ENCODE measurements at places on chromosomes 5 and 9.

GRCh38 chr5:59620535-59621212, 272.9 kb downstream of the PDE4D start:
- no peak for DNase-seq

- no peak for DNase-seq
Measured at GRCh38 chr5:124103671-124104070, 591.7 kb downstream of the CSNK1G3 start.

- DNase-seq, result no peak
Measured at GRCh38 chr5:15695215-15695731, 195.3 kb downstream of the FBXL7 start.

GRCh38 chr9:107462691-107463090, 26.9 kb downstream of the KLF4 start:
- no peak for DNase-seq

- DNase-seq, result no peak
Measured at GRCh38 chr5:92544036-92544435, 1037.0 kb downstream of the NR2F1-AS1 start.

DNA sequence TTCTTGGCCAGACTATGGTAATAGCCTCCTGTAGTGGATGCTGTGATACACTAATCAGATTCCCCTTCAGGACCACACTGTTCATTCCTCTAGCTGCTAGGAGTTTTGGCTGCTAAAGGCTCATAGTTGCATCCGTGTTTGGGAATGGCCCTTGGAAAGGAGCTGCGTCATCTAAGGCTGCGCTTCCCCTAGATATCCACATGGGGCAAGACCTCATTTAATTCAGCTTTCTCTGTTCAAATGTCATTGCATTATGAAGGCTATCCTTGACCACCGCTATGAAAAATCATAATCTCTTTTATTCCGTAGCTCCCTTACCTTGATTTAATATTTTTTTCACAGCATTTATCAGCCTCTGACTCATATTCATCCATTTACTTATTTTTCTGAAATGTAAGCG, 258.3 kb upstream of the NR4A3 start:
- DNase-seq, result no peak

GRCh38 chr5:177131352-177132135, 2.0 kb upstream of the NSD1 start:
- peak; percentile 37 for DNase-seq

DNA sequence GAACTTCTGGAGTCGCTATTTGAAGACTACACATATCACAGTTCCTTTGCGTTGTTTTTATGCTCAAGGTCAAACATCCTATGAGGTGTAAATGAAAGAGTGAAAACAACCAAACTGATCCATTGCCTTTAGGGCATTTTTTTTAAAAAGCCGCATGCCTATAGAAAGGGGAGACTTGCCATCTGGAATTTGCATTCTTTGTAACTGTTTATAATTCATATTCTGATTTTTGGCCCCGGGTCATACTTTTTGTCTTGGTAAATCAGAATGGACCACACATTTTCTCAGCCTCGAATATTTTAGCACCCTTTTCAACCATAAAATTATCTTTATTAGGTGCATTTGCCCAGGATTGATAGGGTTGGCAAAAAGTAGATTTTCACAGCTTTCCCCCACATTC, 188.0 kb downstream of the GOLPH3 start:
- no peak for DNase-seq

DNA sequence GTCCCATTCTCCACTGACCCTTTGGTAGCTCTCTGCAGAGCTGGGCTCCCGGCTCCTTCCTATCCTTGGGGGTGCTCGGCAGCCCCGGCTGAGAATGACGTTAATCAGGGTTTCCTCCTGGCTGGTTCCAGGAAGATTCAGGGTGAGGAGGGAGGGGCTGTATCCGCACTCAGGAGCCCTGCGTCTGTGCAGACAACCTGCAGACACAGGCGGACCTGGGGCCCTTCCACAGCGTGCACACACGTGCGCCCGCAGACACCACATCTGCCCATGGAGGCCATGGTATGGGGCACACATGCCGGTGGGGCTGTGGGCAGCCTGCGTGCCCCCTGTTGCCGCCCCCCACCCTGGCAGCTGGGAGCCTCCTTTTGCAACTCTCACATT, 66.6 kb upstream of the RNU6ATAC start:
- DNase-seq, result no peak

- DNase-seq, result no peak
Measured at GRCh38 chr5:89293810-89294209, 410.8 kb upstream of the MEF2C start.

GRCh38 chr5:7412409-7412808, 16.5 kb downstream of the ADCY2 start:
- no peak for DNase-seq

GRCh38 chr9:113293285-113293878, 9.8 kb downstream of the RNF183 start:
- DNase-seq, result no peak

DNA sequence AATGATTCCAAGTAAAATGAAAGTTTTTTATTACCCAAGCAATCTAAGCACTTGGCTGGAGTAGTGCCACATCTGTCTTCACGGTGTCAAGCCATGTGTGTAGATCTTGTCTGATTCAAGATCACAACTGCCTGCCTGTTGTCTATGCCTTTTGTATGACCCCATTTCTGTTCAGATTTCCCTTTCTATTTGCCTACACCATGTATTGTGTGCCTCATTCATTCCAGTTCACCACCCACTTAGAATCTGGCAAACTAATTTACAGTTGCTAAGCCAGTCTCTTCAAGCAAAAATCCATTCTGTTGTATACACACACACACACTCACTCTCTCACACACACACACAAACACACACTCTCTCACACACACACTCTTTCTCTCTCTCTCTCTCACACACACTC, 33.7 kb downstream of the GLDC start:
- DNase-seq, result no peak

DNA sequence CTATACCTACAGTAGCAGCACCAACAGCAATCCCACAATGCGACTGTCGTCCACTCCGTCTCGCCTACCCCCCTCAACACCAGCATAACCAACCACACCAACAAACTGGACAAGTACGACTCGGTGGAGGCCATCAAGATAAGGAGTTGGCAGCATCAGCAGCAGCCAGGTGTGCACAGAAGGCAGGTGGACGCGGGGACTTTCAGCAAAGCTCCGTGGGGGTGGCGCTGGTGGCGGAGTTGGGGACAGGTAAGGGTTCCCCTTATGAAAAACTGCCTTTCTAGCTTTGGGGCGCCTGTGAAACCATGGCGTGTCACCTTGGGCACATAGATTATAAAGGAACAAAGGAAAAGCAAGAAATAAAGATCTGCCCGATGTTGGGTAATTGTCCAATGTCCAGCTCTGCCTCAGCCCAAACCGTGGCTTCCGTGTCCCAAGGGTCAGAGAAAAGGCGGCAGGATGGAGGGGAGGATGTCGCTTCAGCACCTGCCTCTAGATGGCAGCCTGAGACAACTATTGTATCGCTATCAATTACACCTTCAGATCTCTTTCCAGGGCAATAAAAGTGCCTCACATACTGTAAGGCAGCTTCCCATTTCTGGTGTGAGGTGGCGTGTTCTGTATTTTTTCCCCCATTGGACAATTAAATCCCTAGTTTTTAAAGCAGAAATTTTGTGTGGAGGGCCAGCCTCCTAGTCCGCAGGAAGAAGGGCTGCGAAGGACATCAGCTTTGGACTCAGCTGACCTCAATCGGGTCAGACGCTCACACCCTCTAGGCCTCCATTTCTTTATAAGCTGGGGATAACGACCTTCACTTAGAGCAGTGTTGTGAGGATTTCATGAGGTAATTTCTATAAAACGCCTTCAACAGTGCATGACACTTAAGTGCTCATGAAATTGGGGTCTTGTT, 58.8 kb downstream of the MTRR start:
- peak; percentile 64 for DNase-seq

- DNase-seq, result no peak
Measured at GRCh38 chr9:8766096-8766495, 966.5 kb upstream of the DMAC1 start.

GRCh38 chr9:68802525-68803015, 97.5 kb downstream of the PIP5K1B start:
- no peak for DNase-seq

DNA sequence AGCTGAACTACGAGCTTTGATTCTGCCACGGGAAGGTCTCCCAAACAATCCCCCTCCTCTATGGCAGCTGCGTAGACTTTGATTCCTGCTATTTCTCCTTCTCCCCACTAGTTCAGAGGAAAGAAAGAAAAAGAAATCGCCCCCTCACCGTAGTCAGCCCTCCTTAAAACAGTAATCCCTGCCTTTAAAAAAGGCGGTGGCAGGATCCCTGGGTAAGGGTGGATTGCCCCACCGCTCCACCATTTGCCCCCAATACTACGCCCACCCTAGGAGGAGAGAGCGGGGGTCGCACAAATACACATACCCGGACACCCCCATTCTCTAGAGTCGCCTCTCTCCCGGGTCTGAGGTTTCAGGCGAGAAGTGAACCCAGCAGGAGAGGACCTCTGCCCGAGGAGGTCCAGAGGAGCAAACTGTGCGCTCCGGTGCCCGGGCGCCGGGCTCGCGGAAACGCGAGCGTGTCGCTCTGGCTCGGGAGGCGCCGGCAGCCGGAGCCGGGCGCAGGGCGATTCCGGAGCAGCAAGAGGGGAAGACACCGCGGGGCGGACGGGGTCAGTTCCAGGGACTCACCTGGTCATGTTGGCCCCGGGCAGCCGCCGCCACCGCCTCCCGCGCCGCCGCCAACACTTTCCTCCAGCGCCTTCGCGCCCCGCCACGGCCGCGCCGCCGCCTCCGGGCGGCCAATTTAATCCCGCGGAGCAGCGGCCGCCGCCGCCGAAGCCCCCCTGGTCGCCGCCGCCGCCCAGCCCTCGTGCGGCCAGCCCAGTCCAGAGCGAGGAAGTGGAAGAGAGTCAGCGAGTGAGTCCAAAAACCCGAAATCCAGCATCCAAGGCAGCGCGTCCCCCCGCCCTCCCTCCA, 1057.7 kb upstream of the DMAC1 start:
- peak; percentile 32 for DNase-seq

DNA sequence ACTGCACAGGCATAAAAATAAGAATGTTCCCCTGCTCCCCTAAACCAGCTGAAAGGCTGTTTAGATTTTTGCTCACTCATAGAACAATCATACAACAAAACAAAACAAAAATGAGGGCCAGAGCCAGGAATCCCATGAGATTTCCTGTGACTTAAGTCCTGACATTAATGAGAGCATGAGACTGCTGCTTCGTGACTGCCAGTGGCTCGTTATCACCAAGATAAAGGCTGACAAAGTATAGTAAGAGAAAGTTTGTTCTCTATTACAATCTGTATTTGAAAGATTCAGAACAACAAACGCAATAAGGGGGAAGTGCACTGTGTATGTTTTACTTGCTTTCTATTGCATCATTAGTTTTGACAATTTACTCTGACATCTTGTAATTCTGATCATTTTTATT, 837.1 kb upstream of the C9orf72 start:
- no peak for DNase-seq

DNA sequence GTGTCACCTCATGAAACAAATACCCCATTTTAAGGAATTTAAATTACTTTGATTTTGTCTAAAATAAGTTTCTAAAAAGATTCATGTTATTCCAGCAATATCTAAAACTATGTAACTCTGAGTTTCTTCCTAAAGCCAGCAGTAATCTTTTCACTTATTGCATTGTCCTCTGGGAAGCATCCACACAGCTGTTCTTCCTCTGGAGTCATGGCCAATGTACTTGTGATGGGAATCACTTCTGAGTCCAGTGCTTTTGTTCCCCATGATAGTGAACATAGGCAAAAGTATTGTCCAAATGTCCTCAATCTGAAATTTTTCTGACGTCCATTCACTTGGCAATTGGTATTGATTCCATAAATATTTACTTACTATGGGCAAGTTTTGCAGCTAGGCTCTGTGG, 125.0 kb downstream of the STARD4 start:
- no peak for DNase-seq

DNA sequence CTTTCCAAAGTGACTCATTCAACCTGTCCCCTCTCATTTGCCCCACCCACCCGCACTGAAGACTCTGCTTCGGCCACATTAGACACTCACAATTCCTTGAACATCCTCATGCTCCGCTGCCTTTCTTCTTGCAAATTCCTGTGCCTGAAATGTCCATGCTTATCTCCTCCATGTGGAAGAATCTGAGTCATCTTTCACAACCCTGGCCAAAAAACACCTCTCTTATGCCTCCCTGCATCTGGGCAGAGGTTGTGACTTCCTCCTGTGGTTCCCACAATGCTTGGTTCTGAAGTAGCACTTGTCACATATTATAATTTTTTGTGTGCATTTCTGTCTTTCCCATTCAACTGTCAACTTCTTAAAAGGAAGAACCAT, 238.6 kb downstream of the ENC1 start:
- no peak for DNase-seq

DNA sequence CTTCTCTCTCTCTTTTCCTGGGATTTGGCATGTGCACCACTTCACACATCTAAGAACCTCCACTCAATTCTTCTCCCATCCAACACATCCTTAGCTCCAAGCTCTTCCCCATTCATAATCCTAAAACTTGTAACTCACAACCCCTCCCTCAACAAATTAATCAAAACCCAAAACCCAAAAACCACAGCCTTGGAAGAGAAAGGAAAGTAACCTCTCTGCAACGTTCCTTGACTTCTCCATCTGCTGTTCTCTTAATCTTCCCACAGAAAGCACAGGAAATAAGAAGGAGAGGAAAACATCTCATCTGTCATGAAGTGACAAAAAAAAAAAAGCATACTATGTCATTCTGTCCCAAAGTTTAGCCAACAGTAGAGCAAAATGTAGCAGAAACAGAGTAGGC, 66.2 kb downstream of the DRD1 start:
- no peak for DNase-seq

GRCh38 chr5:6837519-6838110, 124.4 kb downstream of the TENT4A start:
- no peak for DNase-seq

GRCh38 chr9:87657190-87657589, 68.7 kb upstream of the CTSL start:
- DNase-seq, result no peak

- DNase-seq, result no peak
Measured at GRCh38 chr5:6112538-6112937, 265.8 kb downstream of the MED10 start.

DNA sequence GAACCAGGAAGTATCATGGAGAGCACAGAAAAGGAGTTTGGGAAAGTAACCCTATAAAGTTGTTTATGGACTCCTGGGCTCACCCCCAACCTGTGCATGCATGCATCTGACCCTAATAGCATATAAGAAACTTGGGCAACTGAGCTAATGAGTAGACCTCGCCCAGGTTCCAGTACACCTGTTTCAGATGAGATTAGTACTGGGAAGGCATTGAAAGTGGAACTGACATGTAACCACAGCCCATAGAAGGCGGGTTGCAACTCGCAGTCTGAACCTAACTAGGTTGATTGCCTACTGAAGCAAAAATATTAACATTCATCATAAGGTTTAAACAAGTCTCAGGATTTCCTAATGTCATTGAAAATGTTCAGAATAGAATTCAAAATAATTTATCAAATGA, 87.0 kb downstream of the WNK2 start:
- DNase-seq, result no peak
